Caudate nucleus (tissue), 63 donors: ENCODE measurements at places on chromosomes 7 and 10.

GRCh38 chr7:38451840-38452239, 178.4 kb upstream of the TARP start:
- DNase-seq, result no peak

GRCh38 chr7:113144817-113145216, 26.5 kb upstream of the SMIM30 start:
- DNase-seq, result no peak

DNA sequence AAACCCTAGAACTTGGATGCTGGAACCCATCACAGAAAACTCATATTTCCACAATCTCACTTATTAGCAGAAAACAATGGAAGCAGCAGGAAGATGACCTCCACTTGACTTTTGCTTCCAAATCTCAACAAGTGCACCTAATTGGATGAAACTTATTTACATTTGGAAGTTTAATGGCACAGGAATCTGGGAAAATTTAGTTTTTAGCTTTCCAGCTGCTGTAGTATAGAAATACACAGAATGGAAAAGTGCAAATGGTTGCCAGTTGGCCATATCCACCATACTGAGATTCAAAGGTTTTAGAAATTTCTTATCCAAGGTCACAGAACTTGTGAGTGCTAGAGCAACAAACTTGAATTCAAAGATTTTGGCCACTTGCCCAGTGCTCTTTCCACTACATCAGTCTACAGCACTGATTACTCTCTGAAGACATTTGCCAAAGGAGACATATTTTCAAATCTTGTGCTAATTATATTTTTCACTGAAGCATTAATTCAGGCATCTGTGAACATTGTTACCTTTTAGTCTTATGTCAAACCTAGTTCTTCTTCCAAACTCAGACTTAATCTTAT, 9.3 kb upstream of the AHR start:
- no peak for DNase-seq

- DNase-seq, result no peak
These were observed 112.7 kb upstream of the BMPER start for GRCh38 chr7:33792547-33793105.

- no peak for DNase-seq
These were observed 349.6 kb downstream of the TFEC start for GRCh38 chr7:115680921-115681320.
